Stimulated activated CD4-positive, alpha-beta T cell treated with anti-CD3 and anti-CD28 coated beads, Interleukin-15, amount 100 ng/mL, for 48 hours (primary cell): ENCODE measurements at places on chromosomes 2 and 18.

DNA sequence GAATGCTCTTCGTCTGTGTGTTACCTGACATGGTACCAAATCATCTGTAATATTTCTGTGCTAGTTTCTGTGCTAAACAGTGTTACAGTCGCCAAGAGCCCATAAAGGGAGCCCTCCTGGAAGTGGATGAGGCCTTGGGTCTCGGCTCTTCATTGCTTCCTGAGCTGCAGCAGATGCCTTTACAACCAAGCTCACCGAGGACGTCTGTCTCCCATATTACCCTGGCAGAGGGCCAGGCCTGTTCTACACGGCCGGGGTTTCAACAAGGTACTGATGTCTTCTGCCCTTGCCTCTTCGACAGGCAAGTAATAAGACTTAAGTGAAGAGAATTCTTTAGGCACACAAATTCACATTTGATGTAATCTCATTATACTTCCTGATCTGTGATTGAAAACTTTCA lies 16.8 kb downstream of the RPL31 start:
- no peak for DNase-seq

DNA sequence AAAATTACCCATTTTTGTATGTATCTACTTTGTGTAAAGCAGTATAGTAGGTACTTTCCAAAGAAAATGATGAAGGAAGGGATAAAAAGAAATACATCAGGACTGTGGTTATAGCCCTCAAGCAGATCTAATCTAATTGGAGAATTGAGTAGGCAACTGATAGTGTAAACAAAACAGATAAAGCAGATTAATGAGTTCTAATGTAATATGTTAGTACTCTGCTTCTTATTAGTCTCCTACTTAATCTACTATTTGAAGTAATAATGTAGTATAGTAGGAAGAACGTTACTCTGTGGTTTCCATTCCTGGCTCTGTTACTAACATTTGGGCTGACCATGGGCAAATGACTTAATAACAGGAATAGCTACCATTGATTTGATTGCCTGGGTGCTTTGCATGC lies 250.7 kb downstream of the ARHGAP15 start:
- DNase-seq: no peak

- no peak for DNase-seq
Observed at GRCh38 chr2:86241611-86242010, 42.4 kb downstream of the MRPL35 start.

- DNase-seq: no peak
Observed at GRCh38 chr2:101375653-101376052, 11.7 kb downstream of the CREG2 start.
